ENCODE measurements at places on chromosomes 4 and X.

- no peak for DNase-seq
These were observed 424 bp upstream of the ZNF330 start for GRCh38 chr4:141220271-141220670.

- no peak for DNase-seq
These were observed 8.4 kb upstream of the RXFP1 start for GRCh38 chr4:158513256-158513655.

DNA sequence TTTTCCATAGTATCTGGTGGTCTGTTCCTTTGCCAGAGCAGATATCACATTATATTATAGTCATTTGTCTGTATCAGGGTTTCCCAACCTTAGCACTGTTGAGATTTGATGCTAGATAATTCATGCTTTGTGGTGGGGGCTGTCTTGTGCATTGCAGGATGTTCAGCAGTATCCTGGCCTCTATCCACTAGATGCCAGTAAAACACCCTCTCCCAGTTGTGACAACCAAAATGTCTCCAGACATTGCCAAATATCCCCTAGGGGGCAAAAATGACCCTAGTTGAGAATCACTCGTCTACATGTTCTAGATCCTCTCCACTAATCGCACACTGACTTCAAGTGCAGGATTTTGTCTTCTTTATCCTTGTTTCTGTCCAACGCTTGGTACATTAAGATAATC is 160.8 kb downstream of the FANCB start:
- no peak for DNase-seq

GRCh38 chr4:62256479-62256878 is 1056.4 kb downstream of the ADGRL3 start:
- DNase-seq, result no peak

DNA sequence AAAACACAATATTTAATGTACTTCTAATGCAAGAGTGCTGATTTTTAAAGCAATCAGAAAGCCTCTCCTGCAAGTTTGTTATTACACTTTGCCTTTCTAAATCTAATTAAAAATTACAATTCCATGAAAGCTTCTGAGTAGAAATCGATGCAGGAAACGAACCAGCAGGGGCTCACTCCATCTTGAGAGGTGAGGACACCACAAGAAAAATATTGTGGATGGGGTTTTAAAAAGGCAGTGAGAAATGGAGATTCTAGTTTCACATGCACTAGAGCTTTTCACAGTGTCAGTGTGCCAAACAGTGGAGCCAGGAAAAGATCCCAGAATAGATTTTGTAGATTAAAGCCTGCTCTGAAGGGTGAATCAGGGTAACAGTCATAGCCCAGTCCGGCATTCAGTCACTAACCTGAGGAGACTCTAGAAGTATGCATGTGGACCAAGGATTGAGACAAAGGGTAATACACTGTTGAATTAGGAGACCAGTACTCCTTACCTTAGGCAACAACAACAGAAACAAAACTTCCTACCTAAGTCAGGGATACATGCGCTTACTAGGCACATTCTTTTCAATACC is 362.3 kb downstream of the NAF1 start:
- DNase-seq, result no peak

- DNase-seq, result no peak
These were observed 23.7 kb upstream of the FAM47B start for GRCh38 chrX:34918856-34919255.

DNA sequence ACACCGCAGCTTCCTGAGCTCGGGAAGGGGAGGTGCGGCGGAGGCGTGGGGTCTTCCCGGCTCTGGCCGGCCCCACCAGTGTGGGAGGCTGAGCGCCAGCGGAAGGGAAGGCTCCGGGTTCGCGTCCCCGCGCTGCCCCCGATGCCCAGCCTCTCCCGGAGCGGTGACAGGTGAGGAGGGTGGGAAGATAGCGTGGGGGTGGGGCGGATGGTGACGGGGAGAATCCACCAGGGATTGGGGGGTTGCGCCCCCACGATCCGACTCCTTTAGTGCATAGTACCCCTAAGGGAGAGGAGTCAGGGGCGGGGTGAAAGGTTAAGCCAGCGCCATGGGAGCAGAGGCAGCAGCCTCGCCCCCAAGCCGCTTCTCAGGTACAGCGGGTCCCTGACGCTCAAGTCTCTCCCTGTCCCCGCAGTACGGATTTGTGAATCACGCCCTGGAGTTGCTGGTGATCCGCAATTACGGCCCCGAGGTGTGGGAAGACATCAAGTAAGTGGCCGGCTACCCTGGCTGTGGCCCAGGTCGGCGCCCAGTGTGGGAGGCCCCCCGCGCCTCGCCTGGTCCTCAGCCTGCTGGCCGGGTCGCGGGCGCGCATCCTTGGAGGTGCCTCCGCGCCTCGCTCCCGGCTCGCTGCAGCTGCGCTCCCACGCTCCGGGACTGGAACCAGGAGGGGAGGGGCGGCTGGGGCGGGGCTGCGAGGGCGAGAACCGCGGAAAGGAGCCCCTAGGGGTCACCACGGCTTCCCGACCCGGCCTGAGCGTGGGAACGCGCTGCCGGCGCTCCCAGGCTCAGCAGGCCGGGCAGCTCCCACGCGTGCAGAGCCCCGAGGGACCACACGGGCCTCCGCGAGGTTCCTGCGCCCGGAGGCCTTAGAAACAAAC is 791 bp downstream of the GUCY1B1 start:
- peak; percentile 80 for DNase-seq

GRCh38 chrX:145613894-145614293 is 203.7 kb upstream of the SLITRK2 start:
- DNase-seq, result no peak

DNA sequence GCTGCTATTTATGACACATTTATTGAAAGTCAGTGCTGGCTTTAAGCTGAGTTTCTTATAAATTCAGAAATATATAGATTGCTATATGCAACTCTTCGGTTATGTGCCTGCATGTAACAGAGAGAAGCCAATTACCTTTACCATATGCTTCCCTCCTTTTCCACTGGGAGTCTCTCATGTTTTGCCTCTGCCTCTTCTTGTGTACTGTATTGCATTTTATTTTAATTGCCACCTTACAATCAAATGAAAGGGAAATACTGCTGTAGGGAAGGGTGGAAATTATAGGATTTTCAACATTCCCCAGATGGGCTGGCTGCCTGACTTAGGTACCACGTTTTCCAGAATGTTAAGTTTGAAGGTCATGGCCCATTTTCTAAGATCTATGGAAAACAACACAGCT is 655.4 kb upstream of the SLIT2 start:
- no peak for DNase-seq

GRCh38 chrX:39718981-39719380 is 378.8 kb downstream of the BCOR start:
- no peak for DNase-seq

- DNase-seq, result no peak
These were observed 20.3 kb downstream of the L1CAM start for GRCh38 chrX:153865685-153866084.

GRCh38 chr4:165539801-165540200 is 161.0 kb downstream of the CPE start:
- no peak for DNase-seq

DNA sequence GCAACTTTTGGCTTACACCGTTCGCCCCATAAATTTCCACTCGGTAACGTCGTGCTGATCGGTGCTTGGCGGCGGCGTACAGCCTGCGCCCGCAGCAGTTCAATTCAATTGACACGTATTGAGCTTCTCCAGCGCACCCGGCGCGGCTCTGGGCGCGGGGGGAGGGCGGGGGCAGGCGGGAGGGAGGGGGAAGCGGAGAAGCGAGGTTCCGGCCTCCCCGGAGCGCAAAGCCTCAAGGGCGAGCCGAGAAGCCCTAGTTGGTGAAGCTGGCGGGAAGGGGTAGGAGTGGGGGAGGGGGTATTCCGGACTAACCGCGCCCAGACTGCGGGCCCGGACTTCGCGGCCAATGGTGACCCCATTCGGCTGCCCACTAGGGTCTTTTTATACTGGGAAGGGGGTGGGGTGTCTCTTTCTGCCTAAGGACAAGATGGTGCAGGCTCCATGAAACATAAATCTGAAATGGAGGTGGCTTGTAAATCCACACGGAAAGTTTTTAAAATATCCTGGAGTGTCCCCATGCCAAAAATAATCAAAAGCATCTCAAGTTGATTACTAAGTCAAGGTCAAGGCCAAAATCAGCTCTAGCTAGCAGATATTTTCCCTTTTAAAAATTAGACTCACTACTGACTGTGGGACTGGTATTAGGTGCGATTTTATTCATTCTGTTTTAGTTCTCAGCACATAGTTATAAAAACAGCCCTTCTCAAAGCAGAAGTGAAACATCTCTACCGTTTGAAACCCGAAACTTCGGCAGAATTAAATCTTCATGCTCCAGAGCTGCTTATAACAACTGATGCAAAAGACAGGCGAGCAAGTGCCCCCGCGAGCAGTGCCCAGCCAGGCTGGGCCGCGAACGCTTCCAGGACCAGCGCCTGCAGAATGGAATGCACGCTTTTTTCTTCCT is 1.5 kb upstream of the BCOR start:
- DNase-seq, result peak; percentile 70

GRCh38 chr4:155675709-155676429 is 9.2 kb downstream of the GUCY1A1 start:
- peak; percentile 41 for DNase-seq

DNA sequence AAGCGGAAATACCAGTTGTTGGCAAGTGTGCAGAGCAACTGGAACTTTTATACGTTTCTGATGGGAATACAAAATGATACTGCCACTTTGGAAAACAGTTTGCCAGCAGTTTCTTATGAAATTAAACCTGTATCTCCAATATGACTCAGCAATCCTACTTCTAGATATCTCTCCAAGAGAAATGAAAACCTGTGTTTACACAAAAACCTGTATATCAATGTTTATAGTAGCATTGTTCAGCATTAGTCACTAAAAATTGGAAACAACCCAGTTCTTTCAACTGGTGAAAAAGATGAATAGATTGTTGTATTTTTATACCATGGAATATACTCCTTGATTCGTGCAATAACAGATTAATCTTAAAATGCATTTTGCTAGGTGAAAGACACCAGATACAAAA is 26.8 kb downstream of the ATP7A start:
- DNase-seq, result no peak

DNA sequence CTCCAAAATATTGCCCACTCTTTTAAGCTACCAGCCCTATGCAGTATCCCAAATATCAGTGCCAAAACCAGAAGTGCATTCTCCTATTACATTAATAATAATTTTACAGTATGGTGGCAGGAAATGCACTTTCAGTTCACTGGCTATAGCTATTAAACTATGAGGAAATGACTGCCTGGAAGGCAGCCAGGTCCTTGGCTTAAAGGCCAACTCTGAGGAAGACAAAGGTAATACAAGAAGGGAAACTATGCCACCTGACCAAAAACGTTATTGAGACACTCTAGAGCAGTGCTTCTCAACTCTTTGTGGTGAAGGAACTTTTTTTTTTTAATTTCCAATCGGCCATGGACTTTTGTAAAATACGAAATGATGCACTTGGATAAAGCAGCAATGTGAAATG is 133.6 kb upstream of the VAMP7 start:
- no peak for DNase-seq

DNA sequence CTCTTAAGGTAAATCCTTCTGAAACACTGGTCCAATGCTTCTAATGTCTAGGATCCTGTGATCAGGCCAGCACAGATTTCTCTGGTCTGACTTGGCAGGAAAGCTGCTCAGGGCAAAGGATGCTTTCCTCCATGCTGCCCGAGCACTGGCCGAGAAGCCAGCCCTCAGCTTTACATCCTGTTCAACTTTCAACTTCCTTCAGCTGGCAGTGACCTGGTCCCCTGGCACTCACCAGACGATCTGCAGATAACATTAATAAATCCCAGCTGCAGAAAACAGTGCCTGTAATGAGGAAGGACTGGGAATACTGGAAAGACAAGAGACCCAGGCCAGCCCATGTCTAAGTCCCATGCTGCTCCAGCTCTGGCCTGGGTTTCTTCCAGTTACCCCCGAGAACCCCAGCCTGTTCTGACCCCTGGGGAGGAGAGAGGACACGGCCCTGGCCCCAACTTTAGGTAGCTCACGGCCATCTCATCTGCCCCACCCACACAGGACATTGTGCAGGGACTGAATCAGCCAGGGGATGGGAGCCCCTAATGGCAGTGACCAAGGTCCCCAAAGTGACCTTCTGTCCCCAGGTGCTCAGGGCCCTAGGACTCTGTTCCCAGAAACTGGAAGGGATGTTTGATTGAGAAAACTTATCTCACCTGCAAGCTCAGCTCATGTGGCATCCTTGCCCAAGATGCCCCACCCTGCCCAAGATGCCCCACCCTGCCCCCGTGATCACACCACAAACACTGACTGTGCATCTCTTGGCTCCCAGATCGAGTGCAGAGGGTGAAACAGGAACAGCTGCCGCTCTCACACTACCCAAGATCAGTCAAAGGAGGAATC is 28.0 kb downstream of the JAKMIP1 start:
- no peak for DNase-seq

All from GM20000 (cell line).